ENCODE measurements at places on chromosomes 3 and 15.

- DNase-seq, result no peak
Observed at GRCh38 chr3:126555795-126556636, 2.7 kb downstream of the C3orf22 start.

DNA sequence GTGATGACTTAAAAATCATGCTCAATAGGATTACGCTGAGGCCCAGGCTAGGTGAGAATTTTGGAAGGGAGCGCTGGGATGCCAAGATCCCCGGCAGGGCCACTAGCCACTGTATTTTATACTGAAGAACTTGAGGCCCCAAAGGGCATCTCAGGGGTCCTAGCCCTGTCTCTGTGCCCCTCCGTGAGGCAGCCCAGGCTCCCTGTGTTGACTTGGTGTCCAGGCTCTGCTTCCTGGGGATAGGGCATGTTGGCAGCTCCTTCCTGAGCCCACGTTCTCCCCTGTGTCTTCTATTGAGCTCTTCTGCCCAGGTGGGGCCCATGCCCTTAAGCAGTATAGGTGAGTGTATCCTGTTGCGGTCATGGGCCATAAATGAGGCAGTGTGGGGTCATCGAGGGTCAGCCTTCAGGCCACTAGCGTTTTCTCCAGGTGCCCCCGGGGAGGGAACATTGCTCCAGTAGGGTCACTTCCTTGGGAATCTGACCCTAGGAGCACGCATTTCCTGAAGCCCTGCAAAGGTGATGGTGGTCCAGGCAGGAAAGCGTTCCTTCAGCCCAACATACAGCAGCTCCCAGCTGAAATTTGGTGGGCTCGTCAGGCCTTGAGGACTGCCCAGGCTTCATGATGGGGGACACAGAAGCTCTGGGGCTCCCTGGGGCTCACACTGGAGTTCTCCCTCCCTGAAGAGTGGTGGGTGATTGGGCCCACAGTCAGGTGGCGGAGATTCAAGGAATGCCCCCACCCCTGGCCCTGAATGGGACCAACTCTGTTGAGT lies 189.4 kb downstream of the UBE3A start:
- no peak for DNase-seq

DNA sequence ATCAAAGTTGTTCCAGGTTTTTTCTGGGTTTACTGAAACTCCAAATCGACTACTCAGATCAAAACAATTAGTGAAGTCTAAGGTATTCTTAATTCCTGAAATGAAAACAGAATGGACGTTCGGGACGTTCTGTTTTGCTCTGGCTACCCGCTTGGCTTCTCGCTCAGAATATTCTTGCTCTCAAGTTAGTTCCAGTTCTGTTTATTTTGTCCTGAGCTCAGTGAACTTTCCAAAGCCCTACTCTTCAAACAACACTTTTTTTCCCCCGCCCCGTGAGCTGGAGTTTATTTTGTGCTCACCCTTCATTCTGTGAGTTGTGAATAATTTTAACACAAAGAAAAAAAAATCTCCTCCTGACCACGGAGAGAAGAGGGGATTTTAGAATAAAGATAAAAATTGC lies 72.6 kb downstream of the SAMMSON start:
- DNase-seq, result no peak

DNA sequence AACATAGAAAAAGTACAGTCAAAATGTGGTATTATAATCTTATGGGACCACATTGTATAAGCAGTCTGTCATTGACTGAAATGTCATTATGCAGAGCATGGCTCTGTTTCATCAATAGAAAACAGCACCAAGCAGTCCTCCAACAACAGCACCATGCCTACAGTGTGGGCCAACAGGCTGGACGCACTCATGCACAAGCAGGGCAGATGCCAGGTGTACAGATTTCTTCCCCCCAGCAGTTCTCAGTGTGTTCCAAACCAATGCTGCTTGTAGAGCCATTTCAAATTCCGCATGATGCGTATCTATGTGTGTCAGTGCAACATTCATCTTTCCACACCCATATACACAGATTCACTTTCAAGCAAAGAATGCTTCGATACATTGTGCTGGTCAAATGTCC lies 253.1 kb downstream of the CHL1 start:
- no peak for DNase-seq

DNA sequence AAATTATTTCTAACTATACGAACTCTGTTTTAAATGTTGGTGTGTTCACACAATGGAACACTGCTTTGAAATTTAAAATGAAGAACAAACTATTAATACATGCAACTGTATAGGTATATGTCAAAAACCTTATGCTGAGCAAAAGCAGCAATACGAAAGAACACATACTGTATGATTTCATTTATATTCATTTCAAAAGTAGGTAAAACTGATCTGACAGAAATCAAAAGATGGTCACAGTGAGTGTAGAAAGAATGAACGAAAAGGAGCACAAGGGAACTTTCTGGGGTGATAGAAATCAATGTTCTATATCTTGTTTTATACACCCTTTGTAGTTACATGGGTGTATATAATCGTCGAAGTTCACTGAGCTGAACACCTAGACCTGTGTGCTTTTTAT lies 12.6 kb downstream of the ATP8B4 start:
- DNase-seq, result no peak

DNA sequence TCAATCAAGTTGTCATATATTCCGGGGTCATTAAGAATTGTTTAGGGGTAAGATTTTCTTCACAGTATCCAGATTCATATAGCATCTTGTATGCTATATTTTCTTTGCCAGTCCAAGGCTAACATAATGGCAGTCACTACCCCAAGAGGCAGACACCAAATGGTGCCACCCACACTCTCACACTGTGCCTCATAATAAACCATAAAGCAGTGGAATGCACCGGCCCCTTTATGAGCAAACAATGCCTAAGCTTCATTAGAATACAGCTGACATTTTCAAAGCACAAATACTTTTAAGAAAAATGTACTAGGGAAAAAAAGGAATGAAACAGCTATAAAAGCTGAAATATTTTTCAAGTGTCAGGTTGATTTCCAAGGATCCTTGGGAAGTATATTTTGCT lies 121.6 kb downstream of the TFDP2 start:
- no peak for DNase-seq

DNA sequence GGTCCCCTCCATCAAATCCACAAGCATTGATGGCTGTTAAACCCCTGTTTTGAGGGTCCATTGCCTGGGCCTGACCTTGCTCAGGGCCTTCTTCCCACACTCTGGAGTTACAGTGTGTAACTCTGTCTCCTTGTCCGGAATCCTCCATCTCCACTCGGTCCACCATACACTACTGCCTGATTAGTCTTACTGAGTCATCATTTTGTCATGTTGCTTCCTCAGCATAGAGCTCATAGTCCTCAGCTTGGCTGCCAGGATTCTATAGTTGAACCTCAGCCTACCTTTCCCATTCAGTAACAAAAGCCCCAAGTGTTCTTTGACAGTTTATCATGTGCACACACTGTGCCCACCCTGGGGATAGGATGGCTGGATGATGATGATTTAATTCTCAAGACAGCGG lies 113.0 kb downstream of the PDE8A start:
- no peak for DNase-seq

DNA sequence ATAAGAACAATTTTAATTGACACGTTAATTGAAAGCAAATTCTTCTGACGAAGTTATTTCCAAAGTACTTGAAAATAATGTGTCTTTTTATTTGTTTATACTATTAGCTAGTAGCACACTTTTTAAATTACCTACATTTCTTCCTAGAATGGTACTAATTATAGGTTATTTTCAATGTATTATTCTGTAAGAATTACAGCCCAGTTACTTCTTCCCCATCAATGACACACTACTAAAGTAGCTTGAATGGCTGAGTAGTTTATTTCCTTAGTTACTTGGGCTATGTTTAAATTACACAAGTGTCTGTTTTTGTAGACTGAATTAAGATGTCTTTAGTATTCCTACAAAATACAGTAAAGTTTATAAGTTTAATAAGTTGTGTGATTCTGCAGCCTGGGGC lies 217.6 kb upstream of the IL12A start:
- no peak for DNase-seq

DNA sequence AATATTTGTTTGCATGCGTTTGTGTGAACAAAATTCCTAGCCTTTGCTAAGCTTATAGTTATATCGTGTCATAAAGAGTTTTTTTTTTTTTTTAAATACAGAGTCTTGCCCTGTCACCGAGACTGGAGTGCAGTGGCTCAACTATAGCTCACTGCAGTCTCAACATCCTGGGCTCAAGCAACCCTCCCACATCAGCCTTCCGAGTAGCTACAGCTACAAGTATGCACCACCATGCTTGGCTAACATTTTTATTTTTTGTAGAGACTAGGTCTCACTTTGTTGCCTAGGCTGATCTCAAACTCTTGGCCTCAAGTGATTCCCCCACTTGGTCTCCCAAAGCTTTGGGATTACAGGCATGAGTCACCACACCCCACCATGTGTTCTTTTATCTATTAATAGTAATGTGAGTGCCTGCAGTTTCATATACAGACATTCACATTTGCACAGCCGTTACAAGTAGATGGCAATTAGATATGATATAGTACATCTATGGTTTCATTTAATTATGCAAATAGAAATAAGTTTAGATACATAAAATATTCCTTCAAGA lies 848.6 kb downstream of the PDCD6IP start:
- no peak for DNase-seq

- DNase-seq, result no peak
Observed at GRCh38 chr3:160735826-160736225, 20.2 kb upstream of the PPM1L start.

GRCh38 chr3:114841515-114841914 lies 305.6 kb downstream of the ZBTB20 start:
- no peak for DNase-seq

DNA sequence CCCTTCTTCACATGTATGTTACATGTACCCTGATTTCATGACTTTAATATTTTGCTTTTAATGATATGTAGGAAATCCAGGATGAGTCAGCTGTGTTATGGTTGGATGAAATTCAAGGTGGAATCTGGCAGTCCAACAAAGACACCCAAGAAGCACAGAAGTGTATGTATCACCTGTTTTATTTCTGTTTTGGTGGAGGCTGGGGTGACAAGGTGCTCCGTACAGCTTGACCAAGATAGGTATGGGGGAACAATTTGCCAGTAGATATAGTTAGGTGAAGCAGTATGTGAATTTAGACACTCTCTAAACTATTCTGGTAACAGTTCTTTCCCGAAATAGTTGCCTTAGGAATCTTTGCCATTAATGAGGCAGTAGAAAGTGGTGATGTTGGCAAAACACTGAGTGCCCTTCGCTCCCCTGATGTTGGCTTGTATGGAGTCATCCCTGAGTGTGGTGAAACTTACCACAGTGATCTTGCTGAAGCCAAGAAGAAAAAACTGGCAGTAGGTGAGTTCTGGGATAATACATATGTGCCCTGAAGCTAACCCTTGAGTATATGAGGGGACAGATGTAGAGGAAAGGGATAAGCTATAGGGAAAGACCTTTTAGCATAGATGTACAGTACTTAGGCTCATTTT lies 63.7 kb upstream of the CRTC3 start:
- no peak for DNase-seq

GRCh38 chr3:12040902-12041301 lies 36.7 kb downstream of the SYN2 start:
- peak; percentile 73 for DNase-seq

DNA sequence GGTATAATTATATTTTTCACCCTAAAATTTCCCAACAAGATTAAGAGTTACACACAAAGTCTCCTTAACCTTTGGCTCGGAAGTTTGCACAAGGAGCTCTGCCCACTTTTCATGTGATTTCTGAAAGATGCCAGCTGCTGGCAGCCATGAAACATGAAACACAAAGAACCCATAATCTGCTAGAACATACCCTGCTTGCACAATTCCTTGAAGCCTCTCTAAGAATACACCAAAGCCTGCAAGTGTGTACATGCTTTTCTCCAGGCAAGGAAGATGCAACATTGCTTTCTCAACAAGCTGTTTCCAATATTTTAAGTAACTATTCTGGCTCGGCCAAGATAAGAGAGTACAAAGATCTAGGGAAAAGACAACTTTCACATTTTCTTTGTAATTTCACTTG lies 182.0 kb upstream of the WNT5A start:
- DNase-seq, result no peak

- DNase-seq, result no peak
Observed at GRCh38 chr15:100809587-100809986, 70.0 kb upstream of the ALDH1A3 start.

DNA sequence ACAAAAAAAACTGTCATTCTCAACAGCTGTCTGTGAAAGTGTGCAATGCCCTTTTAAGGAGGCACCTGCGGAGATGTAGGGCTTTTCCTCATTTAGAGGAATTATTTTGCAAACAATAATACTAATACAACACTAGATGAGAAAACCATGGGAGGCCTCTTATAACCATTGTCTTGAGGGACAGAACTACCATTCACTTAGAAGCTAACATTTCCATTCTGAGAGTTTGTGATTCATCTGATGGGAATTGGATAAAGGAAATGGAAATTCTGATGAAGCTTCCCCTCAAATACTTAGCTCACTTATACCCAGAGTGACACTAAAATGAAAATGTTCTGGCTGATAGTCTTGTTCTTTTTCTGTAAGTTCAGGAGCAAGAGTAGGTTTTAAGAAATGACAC lies 147.7 kb downstream of the CADPS start:
- no peak for DNase-seq

DNA sequence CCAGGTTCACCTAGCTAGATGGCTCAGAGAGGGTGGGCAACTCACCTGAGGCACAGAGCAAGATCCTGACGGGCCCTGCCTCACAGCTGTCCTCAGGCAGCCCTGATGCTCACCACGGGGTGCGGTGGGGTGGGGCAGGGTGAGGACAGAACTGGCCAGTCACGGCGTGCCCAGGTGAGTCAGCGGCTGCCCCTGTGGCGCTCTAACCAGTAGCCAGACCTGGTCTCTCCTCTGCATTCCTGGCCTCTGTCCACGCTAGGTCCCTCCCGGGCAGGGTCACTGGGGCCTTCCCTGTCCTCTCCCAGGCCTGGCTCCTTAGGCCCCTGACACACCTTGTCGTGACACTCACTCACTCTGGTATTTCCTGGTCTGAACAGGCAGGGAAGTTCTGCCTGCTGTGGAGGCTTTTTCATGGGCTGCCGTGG lies 901 bp downstream of the ALS2CL start:
- no peak for DNase-seq

DNA sequence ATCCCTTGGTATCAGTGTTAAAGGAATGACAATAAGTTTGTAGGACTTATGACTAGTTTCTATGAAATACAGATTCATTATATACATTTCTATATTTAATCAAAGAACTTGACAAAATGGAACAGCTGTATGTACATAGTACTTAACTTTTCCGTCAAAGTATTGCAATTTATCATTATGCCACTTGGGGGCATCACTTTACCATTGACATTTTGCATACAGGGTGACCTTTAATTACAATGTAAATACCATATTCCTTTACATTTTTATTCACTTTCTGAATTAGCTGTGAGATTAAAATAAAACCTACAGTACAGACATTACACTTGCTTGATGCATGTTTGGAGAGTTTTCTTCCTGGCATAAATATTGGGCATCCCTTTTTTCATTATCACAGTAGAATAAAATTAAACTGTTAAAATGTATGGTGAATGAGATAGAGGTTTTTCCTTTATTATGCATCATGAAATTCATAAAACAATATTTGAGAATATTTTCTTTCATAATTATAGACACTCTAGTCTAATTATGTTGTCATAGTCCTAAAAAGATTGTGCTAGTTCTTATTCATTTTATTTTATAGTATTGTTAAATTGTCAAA lies 6.9 kb downstream of the NEK11 start:
- DNase-seq, result no peak
